ENCODE measurements at places on chromosomes 2 and 18.
A peak's percentile ranks its signal among the peaks of the same experiment; 100 is the strongest.

- no peak for DNase-seq
Measured at GRCh38 chr2:23944976-23945375, 4.7 kb downstream of the UBXN2A start.

GRCh38 chr2:102809291-102810189 is 47.7 kb downstream of the TMEM182 start:
- DNase-seq, result no peak

- DNase-seq, result no peak
Measured at GRCh38 chr2:22340716-22341115, 1044.3 kb upstream of the KLHL29 start.

DNA sequence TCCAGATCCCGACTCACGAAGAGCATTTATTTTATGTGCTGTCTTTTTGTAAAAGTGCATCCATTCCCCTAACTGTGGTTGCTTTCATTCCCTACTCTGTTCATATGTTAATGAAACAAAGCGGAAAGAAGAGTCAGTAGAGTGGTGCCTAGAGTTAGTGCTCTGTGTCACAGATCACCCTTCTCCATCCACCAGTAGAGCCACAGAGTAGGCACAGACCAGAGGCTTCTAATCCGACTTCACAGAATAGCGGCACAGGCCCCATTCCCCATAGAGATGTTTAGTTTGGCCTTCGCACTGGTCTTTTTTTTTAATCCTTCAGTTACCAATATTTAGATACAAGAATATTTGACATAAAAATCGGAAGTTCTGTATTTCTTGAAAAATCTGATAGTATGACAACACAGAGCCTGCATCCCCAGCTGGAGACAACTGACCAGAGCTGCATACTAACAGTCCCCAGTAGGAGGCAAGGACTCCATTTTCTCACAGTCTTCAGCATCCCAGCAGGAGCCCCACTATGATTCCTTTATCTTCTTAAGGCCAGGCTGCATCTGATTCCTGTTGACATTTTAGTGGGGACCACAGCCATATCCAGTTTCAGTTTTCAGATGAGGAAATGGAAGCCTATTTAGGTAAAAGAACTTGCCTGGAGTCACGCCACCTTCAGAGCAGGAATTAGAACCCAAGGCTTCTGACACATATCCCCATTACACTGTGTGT is 7.0 kb downstream of the G6PC2 start:
- no peak for DNase-seq

- no peak for DNase-seq
Measured at GRCh38 chr2:74620671-74621070, 27.5 kb downstream of the M1AP start.

DNA sequence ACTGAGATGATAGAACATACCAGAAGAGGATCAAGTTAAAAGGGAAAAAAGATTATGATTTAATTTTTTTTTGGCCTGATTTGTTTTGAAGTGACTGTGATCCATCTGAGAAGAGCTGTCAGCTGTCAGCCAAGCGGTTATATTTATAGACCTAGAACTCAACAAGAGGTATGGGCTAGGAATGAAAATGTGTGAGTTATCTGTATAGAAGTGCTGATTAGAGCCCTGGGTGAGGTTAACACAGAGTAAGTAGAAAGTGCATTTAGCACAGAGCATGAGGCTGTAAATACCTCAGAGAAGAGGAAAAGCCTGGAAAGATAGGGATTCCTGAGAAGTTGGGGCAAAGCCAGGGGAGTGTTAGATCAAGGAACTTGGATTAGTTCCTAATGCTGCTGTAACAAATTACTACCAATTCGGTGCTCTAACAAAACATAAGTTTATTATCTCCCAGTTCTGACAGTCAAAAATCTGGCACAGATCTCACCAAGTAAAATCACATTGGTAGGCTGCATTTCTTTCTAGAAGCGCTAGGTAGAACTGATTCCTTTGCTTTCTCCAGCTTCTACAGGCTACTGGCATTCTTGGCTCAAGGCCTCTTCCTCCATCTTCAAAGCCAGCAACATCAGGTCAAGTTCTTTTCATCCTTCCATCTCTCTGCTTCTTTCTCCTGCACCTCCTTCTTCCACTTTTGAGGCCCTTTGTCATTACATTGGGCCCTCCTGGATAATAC is 197.4 kb upstream of the SPHKAP start:
- DNase-seq, result no peak

GRCh38 chr2:6213056-6213780 is 521.0 kb downstream of the SOX11 start:
- DNase-seq, result no peak

DNA sequence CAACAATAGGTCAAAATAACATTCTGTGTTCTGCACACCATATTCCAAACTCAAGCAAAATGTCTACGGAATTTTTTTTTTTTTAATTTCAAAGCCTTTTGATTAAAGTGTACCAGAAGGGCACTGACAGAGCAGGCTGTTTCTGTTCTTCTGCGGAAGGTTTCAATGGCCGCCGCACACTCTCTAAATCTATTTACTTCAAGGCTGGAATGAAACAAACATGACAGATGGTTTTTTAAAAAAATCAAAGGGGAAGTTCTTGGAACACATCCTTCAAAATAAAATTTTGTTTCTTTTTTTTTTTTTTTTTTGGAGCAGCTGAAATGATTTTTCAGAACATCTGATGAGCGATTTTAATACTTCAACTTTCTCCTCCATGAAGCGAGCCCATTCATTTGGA is 259.1 kb downstream of the TXNL1 start:
- DNase-seq, result no peak

DNA sequence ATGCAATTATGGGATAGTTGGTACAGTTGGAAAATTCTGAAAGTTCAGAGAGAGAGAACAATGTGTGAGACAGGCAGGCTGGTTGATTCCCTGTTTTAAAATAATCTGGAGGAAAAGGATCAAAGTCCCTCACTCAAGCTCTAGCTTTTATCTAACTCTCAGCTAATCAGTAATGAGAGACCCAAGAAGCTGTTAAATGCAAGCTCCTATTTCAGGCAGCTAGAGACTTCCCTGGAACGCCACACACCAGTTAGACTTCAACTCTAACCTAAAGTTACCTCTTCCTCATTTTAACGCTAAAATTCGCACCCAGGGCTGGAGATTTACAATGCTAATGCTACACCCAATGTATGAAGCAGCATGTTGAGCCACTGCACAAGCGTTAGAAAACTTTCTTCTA is 243.1 kb downstream of the EN1 start:
- no peak for DNase-seq

DNA sequence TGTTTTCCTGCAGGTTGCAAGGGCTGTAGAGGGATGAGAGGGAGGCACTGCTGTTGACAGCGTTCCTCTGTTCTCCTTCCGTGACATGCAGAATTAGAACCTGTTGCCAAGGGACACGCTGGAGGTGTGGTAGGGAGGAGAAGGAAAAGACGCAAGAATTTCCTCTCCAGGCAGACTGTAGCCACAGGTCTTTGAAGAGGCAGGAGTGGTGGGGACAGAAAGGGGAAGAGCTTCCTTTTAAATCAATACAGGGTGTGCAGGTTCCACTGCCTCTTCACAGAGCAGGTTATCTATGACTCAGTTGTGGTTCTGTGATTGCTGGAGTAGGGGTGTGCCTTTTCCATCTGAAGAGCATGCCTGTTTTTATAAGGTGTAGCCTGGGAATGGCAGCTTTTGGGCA is 133.0 kb downstream of the WDSUB1 start:
- no peak for DNase-seq

GRCh38 chr2:125643585-125643984 is 1012.4 kb upstream of the GYPC start:
- DNase-seq, result no peak

DNA sequence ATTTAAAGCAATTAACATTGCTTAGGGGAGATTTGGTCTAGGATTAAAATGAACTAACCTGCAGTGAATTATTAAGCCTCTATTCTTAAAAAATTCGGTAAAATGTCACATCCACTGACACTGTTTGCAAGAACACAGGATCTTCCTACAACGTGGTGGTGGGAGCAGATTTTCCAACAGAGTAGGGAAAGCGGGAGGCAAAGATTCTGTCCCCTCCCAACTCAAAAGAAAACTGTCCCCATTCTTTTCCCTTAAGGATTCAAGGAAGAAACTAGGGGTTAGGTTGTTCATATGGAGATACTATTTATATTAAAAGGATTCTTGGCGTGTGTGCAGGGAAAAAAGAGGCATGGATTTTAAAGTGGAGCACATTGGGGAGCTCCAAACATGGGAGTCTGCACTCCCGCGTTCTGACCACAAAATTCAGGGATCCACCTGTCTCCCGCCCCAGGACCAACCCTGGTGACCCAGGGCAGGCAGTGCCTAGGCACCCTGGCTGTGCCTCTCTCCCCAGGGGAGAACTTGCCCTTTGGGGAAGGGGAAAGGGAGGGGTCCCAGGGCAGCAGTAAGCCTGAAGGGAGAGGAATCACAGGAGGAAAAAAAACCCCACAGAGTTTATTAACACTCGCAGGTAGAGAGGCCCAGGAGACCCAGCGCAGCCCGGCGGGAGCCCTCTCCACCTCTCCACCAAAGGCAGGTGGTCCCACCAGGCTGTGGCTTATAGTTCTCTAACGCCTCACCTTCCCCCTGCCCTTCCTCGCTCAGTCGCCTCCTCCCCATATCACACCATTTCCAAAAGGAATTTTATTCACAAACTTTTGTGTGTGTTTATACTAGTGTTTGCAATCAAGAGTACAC is 2.3 kb downstream of the PTGR3 start:
- DNase-seq, result no peak

- DNase-seq, result no peak
Measured at GRCh38 chr2:160715428-160715827, 221.8 kb upstream of the RBMS1 start.

DNA sequence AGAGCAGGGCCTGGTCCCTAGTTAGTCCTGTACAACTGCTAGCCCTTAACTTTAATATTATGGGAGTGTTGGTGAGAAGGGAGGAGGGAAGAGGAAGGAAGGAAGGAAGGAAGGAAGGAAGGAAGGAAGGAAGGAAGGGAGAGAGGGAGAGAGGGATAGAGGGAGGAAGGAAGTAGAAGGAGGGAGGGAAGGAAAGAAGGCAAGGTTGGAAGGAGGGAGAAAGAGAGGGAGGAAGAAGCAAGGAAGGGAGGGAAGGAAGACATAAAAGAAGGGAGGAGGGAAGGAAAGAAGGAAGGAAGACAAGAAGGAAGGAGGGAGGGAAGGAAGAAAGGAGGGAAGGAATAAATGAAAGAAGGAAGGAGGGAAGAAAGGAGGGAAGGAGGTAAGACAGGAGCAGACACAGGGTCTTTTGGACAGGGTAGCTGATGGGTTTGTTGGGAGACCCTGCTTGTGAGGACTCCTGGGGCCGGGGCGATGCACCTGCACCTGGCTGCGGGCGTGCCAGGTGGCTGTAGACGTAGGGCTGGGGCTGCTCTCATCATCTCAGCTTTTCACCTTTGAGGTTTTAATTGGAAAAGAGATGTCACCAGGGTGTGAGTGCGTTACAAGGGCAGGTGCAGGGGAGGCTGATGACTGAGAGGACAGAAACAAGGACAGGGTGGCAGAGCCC is 5.9 kb upstream of the POMC start:
- DNase-seq, result no peak

DNA sequence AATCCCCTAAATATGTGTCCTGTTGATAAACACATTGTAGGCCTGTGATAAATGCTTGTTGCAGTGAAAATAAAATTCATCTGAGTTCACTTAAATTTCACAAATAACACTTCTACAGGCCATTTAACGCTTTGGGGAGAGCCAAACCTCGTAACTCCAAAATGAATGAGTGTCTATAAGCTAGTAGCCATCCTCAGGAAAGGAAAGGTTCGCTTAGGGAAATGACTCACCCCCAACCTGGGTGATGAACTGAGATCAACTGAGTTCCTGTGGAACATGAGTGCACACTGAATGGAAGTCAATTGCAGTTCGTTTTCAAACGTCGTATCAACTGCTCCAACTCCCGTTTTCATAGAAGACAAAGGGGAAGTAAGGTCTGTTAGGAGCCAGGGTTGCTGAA is 527.6 kb upstream of the ID2 start:
- no peak for DNase-seq

DNA sequence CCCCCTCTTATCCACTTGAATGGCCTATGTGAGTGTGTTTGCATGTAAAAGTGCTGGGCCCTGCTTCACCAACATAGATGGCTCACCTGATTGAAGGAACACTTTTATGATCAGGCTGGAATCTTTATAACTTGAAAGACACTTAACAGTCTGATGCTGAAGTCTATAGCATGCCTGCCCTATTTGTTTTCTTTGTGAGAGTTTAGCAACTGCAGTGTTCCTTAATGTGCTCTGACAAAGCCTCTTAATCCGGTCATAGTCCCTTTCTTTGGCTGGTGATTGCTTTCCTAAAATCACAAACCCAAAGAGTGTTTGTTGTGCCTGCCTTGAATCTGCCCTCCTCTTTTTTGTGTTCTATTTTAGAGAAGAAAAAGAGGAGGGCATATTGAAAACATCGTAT is 1382.8 kb upstream of the CELF4 start:
- DNase-seq, result no peak

GRCh38 chr2:177724398-177725287 is 332.1 kb downstream of the AGPS start:
- peak; percentile 48 for DNase-seq

- DNase-seq, result no peak
Measured at GRCh38 chr2:55452879-55453278, 33.2 kb upstream of the CCDC88A start.

GRCh38 chr18:61922435-61922834 is 29.6 kb upstream of the RNF152 start:
- DNase-seq, result no peak

- no peak for DNase-seq
Measured at GRCh38 chr2:193891023-193891422, 1696.3 kb upstream of the TMEFF2 start.

- DNase-seq, result no peak
Measured at GRCh38 chr2:42614838-42615237, 46.4 kb downstream of the MTA3 start.

DNA sequence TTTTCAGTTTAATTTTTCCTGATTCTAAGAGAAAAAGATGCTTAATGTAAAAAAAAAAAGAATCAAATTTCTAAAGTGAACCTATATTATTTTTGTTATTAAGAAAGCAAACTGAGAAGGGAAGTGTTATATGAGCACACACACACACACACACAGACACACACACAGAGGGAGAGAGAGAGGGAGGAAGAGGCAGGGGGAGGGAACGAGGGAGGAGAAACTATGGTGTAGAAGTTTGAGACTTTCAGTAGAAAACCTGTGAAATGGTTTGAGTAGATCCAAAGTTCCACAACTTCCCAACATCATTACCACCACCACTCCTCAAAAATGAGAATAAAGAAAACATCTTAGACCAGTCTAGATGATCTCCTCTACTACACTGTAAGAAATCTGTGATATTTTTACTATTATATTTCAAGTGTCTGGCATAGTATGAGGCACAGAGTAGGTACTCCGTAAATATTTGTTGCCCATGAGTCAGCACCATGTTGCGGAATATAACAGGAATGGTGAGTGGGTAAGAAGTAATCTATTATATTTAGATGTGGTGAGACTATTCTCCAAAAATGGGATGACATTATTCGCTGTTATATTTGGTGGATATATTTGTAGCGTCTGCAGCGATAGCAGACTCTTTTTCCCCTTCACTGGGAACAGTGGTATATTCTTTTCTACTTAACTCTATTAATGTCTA is 149.4 kb upstream of the DNMT3A start:
- peak; percentile 51 for DNase-seq

Measured in fibroblast of skin of right quadriceps (primary cell).